ENCODE measurements at places on chromosomes 16 and 17. TPM values are rescaled to one million over a fixed set of nuclear protein-coding genes. Genes with fewer than 3 reads are reported as not detected.

- no peaks in the 10 kb centered on the region for H3K36me3 ChIP-seq
- no peak overlapping the region for H3K4me3 ChIP-seq
- no peak for DNase-seq
Observed at GRCh38 chr17:56502120-56502654, 91.3 kb upstream of the NOG start.

GRCh38 chr16:14955546-14956231 lies 18.4 kb downstream of the NPIPA1 start:
- H3K27me3 ChIP-seq = no peaks in the 10 kb centered on the region
- no peaks in the 10 kb centered on the region for H3K36me3 ChIP-seq
- peak; percentile 43 for DNase-seq
- H3K4me1 ChIP-seq = no peaks in the 10 kb centered on the region

DNA sequence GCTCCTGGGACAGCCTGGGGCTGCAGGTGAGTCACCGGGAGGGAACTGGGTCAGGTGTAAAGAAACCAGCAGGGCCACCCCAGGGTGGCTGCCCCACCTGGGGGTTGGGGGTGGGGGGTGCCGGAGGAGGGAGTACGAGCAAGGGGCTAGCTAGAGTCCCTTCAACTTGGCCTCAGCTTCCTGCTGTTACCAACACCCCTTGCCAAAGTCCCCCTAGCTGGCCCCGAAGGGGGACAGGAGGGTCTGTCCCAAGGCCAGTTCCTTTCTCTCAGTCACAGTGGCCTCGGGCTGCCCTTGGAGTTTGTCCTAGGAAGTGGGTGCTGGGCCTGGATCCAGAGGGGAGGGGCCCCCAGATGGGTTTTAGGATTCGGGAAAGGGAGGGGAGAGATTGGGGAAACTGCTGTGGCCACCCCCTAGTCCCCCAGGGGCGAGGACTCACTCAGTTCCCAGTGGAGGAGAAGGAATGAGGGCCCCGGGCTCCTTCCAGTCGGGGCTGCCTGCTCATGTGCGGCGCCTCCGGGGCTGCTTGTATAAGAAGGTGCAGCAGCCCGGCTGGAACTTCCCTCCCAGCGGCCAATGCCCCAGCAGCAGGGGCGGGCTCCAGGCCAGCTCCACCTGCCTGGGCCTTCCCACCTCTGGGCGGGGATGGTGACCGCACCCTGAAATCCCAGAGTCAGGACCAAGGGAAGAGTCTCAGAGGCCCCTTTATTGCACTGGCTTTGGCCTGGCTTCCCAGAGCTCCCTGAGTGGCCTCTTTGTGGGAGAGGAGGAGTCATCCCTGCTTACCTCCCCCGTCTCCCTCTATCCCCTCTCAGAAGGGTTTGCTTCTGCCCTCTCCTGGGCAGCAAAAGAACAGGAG lies 7.3 kb downstream of the ARHGAP27 start:
- peak overlapping the region; percentile 20 for H3K27ac ChIP-seq
- peak; percentile 86 for DNase-seq
- H3K4me3 ChIP-seq = peak overlapping the region; percentile 34
- no peaks in the 10 kb centered on the region for H3K36me3 ChIP-seq
- H3K4me1 ChIP-seq = peaks cover 22% of the 10 kb centered on the region
- H3K27me3 ChIP-seq = peaks cover 27% of the 10 kb centered on the region

DNA sequence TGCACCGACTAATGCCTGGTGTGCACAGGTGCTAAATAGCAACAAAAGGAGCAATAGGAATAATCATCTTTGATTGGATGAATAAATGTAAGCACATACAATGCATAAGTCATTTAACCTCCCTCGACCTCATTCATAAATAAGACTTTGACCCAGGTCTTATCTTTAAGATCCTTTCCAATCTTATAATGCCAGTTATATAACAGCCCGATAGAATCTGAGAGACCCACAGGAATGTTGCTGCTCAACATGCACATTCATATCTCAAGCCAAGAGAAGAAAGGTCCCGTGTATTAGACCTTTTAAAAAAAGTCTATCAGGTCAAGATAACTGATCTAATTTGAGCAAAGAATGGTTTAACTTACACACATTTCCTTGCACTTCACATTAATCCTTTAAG lies 146.8 kb upstream of the SOX9 start:
- H3K4me3 ChIP-seq = no peak overlapping the region
- no peaks in the 10 kb centered on the region for H3K27me3 ChIP-seq
- no peaks in the 10 kb centered on the region for H3K36me3 ChIP-seq
- no peak for DNase-seq
- H3K4me1 ChIP-seq = no peaks in the 10 kb centered on the region

The CACNG4 gene
- total RNA-seq = 5.9 TPM

The TP53TG3 gene
- not detected for total RNA-seq

The TMEM100 gene
- 0.48 TPM for total RNA-seq

GRCh38 chr16:28182183-28182582 lies 29.6 kb downstream of the XPO6 start:
- H3K36me3 ChIP-seq = no peaks in the 10 kb centered on the region
- no peak overlapping the region for H3K27ac ChIP-seq
- DNase-seq = no peak
- H3K27me3 ChIP-seq = no peaks in the 10 kb centered on the region
- no peak overlapping the region for H3K4me3 ChIP-seq

The CD7 gene
- total RNA-seq = 0.86 TPM

GRCh38 chr17:66579556-66579955 lies 255.4 kb upstream of the CACNG5 start:
- H3K4me3 ChIP-seq = no peak overlapping the region
- H3K4me1 ChIP-seq = peaks cover 11% of the 10 kb centered on the region
- H3K27ac ChIP-seq = no peak overlapping the region
- H3K36me3 ChIP-seq = no peaks in the 10 kb centered on the region

DNA sequence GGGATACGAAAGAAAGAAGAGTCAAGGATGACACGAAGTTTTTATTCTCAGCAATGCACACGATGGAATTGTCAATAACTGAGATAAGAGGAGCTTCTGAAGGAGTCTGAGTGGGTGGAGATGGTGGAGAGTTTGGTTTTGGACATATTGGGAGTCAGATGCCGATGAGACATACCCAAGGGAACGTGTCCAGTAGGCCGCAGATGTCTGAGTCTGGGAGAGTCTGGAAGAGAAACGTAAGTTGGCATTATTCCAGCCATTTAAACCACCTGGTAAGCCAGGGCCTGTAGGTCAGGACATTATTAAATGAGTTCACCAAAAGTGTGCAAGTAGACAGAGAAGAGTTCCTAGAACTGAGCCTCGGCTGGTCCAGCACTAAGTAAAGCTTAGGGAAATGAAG lies 478.3 kb upstream of the CDH5 start:
- H3K36me3 ChIP-seq = no peaks in the 10 kb centered on the region
- no peak overlapping the region for H3K4me3 ChIP-seq
- H3K27me3 ChIP-seq = no peaks in the 10 kb centered on the region
- no peaks in the 10 kb centered on the region for H3K4me1 ChIP-seq
- no peak for DNase-seq
- no peak overlapping the region for H3K27ac ChIP-seq

DNA sequence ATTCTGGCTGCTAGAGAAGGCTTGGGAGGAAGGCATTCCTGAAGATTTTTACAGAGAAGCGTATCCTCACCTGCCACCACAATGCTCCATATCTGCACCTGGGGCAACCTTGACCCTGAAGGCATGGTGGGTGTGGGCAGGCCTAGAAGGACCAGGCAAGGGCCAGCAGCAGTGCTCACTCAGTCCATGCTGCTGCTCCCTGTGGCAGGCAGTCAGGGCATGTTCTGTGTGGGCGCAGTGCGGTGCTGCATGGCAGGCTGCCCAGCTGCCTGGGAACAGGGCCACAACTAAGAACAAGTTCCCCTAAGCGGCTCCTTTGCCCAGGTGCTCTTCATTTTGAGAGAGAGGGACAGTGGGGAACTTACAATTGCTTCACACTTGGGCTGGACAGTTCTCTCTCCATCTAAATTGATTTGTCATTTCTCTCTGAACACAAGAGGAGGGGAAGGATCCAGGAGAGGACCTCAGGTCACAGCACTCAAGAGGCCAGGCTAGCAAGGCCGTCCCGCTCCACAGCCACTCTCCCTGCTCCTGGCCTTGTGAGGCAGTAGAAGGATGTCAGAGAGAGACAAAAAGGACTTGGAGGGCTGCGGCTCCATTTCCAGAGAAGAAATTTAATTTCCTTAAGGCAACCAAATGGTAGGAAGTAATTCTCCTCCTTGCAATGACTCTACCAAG lies 158.8 kb downstream of the AATF start:
- no peak overlapping the region for H3K4me3 ChIP-seq
- no peak for DNase-seq
- H3K27ac ChIP-seq = peak overlapping the region; percentile 62
- H3K4me1 ChIP-seq = peaks cover 14% of the 10 kb centered on the region

The PTX4 gene
- not detected for total RNA-seq

The CACNA1G gene
- 4.9 TPM for total RNA-seq

DNA sequence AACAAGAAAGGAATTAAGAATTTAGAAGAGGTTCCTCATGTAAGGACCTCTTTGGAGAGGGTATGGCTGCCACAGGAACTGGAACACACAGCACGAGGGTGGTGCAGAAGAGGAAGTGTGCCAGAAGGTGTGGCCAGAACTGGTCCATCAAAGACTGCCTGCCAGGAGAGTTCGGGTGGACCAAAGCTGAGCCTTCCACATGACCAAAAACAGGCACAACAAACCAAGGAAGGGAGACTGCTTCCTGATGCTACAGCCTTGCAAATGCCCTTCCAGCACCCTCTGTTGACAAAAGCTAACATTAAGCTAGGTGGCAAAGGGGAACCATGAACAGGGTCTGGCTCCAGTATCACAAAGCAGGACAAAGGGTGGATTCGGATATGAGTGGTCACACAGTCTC lies 125.8 kb upstream of the TMEM97 start:
- no peak overlapping the region for H3K27ac ChIP-seq
- no peaks in the 10 kb centered on the region for H3K4me1 ChIP-seq
- DNase-seq = no peak
- no peak overlapping the region for H3K4me3 ChIP-seq
- H3K27me3 ChIP-seq = no peaks in the 10 kb centered on the region

DNA sequence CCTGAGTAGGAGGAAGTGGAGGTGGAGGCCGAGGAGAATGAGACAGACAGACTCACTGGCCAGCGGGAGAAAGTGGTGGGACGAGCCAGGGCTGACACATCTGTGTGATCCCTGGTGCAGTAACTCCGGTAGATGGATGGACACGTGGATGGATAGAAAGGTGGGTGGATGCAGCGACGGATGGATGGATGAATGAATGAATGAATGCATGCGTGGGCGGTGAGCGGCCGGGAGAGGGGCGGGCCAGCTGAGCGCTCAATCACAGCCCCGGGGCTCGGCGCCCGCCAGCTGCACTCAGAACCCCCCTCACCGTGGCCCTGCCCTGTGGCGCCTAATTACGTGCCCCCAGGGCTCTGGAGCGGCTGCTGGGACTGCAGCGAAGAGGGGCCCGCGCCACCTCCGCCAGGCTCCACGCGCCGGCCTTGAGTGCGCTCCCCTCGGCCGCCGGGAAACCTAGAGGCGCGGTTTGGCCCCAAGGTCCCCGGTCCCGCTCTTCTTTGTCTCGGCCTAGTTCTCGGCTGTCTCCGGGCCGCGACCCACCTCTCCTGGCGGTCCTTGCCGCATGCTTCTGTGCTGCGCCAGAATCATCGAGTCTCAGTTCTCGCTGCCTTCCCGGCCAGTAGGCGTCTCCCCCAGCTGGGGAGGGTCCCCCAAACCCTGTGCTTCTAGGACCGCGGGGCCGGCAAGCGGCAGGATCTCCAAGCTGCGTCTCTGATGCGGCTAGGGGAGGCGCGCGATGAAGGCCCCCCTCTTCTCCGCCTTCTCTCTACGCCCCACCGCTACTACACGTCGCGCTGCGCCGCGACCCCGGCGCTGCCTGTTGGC lies 41.0 kb downstream of the RAI1 start:
- H3K27me3 ChIP-seq = peaks cover 98% of the 10 kb centered on the region
- no peaks in the 10 kb centered on the region for H3K36me3 ChIP-seq
- no peak overlapping the region for H3K27ac ChIP-seq
- peak overlapping the region; percentile 68 for H3K4me3 ChIP-seq
- DNase-seq = no peak

GRCh38 chr16:81636298-81636993 lies 142.6 kb upstream of the PLCG2 start:
- H3K4me3 ChIP-seq = no peak overlapping the region
- no peak overlapping the region for H3K27ac ChIP-seq
- peaks cover 12% of the 10 kb centered on the region for H3K4me1 ChIP-seq
- H3K27me3 ChIP-seq = no peaks in the 10 kb centered on the region

DNA sequence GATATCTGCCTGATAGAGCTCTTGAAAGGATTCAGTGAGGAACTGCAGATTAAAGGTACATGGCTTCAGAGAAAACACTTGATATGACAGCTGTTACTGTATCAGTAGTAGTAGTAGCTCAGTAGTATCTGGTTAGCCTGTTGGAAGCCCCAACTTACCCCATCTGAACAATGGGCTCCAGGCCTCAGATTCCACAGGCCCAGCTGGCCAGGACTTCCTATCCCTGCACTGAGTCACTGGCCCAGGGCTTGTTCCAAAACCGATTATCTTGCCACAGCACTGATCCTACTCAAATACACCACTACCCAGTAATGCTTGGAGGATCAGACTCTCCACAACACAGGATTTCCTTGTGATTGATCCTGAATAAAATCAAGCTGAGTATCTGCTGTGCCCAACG lies 32.6 kb downstream of the DCUN1D3 start:
- no peaks in the 10 kb centered on the region for H3K36me3 ChIP-seq
- H3K4me1 ChIP-seq = no peaks in the 10 kb centered on the region
- H3K27ac ChIP-seq = no peak overlapping the region
- DNase-seq = no peak
- H3K4me3 ChIP-seq = no peak overlapping the region

DNA sequence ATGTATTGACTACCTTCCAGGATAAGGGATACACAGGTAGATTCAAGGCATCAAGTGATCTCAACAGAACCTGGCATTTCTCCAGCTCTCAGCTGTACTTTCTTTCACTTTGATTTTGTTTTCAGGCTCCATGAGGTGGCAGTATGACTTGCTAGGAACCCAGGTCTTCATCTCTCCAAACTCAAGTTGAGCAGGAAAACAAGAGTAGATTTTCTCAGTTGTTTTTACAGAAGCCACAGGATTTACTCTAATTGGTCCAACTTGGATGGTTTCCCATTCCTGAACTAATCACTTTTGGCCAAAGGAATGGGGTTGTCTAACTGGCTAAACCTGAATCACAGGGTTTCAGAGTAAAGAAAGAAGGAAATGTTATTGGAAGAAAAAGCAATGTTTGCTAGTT lies 146.6 kb downstream of the TRIM37 start:
- no peaks in the 10 kb centered on the region for H3K4me1 ChIP-seq
- H3K27me3 ChIP-seq = no peaks in the 10 kb centered on the region
- DNase-seq = no peak
- H3K27ac ChIP-seq = no peak overlapping the region
- H3K36me3 ChIP-seq = no peaks in the 10 kb centered on the region

GRCh38 chr17:229709-230394 lies 48.4 kb upstream of the DOC2B start:
- no peak overlapping the region for H3K27ac ChIP-seq
- H3K4me1 ChIP-seq = no peaks in the 10 kb centered on the region
- no peaks in the 10 kb centered on the region for H3K36me3 ChIP-seq
- no peaks in the 10 kb centered on the region for H3K27me3 ChIP-seq

The NTN1 gene
- 2.3 TPM for total RNA-seq

- no peak overlapping the region for H3K27ac ChIP-seq
- H3K4me1 ChIP-seq = peaks cover 2% of the 10 kb centered on the region
- H3K4me3 ChIP-seq = no peak overlapping the region
Observed at GRCh38 chr17:51322390-51323029, 62.2 kb downstream of the UTP18 start.

The POLR3K gene
- total RNA-seq = 49.6 TPM

The KREMEN2 gene
- total RNA-seq = 6.6 TPM
